ENCODE measurements at places on chromosomes 13 and 19.

- no peak for DNase-seq
These were observed 20.7 kb upstream of the TPT1 start for GRCh38 chr13:45361596-45362206.

DNA sequence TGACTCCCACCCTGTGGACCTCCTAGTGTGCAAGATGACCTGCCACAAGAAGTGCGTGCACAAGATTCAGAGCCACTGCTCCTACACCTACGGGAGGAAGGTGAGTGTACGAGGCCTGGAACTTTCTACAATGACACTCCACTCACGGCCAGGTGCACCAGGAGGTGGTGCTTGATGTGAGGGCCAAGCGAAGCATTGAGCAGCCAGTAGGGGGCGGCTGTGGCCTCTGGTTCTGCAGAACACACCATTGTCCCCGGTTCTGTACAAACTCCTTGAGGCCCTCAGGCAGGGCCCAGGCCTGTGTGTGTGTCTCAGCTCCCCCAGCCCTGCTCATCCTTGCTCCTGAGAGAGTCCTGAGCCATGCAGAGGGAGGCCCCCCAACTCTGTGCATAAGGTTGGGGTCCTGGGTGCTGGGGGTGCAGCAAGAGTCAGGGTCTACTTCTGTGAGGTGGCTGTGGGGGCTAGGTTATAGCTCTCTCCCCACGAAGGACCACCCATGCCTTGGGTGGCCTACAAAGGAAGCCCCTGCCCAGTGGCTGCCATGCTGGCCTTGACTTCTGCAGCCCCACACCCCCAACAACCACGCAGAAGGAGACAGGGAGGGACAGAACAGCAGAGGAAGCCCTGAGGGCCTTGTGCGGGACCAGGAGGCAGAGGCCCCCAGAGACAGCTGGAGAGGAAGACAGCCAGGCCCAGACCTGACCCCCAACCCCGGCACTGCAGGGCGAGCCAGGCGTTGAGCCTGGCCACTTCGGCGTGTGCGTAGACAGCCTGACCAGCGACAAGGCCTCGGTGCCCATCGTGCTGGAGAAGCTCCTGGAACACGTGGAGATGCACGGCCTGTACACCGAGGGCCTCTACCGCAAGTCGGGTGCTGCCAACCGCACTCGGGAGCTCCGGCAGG is 9.7 kb upstream of the USE1 start:
- DNase-seq: no peak

GRCh38 chr19:897442-898039 is 4.3 kb downstream of the RNU6-9 start:
- no peak for DNase-seq

DNA sequence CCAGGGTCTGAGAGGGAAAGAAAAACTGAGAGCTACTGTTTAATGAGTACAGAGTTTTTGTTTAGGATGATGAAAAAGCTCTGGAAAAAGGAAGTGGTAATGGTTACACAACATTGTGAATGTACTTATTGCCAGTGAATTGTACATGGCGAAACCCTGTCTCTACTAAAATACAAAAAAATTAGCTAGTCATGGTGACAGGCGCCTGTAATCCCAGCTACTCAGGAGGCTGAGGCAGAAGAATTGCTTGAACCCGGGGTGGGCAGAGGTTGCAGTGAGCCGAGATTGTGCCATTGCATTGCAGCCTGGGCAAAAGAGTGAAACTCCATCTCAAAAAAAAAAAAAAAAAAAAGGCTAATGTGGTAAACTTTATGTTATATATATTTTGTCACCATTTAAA is 96.3 kb downstream of the VWA8 start:
- no peak for DNase-seq

GRCh38 chr13:86201477-86201876 is 402.3 kb upstream of the SLITRK6 start:
- no peak for DNase-seq

DNA sequence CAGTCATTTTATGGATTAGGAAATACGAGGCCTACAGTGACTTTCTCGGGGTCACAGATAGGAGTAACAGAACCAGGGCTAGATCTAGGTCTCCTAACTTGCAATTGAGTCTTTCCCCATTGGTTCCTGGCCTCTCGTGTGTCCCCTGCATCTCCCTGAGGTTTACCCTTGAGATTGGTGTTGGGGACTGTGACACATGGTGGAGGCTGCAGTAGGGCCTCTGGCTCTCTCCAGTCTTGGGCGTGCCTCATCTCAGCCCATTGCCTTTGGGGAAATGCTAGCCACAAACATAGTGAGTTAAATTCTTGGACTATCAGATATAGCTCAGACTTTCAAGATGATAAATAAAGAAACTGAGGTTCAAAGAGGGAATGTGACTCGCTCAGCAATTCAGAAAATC is 212.1 kb downstream of the KCNRG start:
- DNase-seq: no peak

All from HS-27A (cell line).